ENCODE measurements at places on chromosomes 1 and 21.

- no peak for DNase-seq
Observed at GRCh38 chr1:15328351-15329103, 81.2 kb upstream of the EFHD2 start.

- no peak for DNase-seq
Observed at GRCh38 chr1:30084909-30085571, 638.3 kb downstream of the MATN1 start.

DNA sequence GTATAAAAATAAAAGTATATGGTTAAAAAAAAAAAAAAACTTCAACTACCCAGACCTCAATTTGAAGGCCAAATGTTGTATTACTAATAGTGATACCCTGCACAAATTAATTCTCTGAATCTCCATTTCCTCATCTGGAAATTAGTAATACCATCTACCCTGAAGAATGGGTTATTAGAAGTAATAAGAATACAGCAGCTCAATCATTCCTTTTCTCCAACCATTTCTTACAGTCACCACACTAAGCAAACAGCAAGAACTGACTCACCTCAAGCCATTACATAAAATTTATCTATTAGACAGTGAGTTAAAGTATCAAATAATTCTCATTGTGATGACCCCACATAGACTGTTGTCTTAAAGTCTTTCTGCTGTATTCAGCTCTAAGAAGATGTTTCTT lies 39.6 kb downstream of the RERE start:
- no peak for DNase-seq

DNA sequence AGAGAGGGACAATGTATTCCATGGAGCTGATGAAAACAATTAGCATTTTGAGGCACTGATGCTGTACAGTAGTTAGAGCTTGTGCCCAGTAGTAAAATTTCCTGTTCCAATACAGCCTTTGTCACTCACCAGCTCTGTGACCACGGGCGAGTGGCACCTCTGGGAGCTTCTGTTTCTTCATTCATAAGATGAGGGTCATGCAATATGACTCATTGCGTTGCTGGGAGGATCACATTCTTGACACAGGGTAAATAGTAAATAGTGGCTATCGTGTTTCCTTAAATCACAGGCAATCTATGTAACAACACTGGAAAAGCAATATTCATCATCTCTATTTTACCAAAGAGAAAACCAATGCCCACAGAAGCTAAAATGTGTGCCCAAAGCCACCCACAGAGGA lies 4.5 kb upstream of the LRRC52 start:
- no peak for DNase-seq

DNA sequence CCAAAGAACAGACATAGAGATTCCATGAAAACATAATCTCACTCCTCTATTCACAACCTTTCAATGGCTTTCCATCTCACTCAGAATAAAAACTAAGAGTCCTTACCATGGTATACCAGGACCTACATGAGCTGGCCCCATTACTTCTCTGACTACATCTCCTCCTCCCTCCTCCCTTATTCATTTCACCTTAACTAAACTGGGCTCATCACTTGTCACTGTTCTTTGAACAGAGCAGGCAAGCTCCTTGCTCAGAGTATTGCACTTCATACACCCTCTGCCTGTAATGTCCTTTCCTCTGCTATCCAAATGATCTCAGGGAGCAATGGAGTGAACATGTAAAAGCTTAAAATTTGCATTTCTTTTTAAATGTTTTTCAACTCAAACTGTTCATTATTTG lies 142.0 kb downstream of the MRPL39 start:
- no peak for DNase-seq

DNA sequence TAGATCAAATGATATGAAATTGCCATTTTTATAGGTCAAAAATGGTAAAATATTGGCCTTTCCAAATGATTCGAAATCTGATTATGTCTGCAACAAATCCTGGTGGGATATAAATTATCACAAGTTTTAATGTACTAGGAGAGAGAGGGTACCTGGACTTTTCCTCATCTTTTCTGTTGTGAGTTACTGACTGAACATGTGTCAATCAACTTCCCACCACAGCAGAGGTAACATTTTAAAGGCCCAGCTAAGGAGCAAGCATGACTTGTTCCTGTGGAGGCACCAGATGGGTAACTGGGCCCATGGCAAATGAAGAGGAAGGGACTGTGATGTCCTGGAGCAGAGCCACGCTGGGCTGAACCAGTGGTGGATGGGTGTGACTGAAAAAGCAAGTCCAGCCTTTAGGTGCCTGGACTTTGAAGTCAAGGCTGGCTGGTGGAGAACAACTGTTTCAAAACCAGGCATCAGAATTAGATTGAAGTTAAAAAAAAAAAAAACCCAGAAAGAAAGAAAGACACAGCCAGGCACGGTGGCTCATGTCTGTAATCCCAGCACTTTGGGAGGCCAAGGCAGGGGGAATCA lies 6.6 kb downstream of the MR1 start:
- DNase-seq = no peak
